ENCODE measurements at places on chromosomes 12 and 14.

DNA sequence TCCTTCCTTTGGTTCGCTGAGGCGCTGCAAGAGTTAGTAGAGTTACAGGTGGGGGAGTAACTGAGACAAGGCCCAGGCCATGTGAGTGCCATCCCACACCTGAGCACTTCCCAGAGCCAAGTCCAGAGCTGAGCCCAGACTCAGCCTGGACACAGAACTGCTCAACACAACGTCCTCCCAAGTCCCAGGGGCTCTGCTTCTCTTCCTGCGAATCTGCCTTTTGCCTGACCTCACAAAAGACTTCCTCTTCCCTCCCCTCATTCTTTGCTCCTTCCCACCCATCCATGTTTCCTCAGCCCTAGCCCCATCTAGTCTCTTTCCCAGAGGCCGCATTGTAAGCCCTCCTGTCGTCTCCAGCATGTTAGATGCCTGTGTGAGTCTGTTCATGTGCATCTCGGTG is 16.6 kb upstream of the MCRS1 start:
- no peak for DNase-seq

- DNase-seq: no peak
Measured at GRCh38 chr12:2016862-2017545, 12.7 kb upstream of the DCP1B start.

DNA sequence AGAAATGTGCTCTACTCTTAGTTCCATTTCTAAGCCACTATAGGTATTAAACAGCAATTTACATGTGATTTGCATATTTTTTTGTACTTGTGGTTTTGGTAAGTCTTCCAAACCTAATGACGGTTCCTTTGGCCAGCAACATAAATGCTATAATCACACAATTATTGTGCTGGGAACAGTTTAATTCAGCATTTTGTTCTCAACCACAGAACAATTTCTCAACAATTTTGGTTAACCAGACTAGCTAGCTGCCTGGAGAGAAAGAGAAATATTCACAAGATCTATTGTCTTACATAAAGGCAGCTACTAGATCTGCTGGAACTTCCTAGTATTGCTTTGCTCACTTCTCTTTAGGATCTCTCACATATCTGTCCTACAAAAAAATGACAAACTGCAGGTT is 265.3 kb downstream of the SOX5 start:
- no peak for DNase-seq

DNA sequence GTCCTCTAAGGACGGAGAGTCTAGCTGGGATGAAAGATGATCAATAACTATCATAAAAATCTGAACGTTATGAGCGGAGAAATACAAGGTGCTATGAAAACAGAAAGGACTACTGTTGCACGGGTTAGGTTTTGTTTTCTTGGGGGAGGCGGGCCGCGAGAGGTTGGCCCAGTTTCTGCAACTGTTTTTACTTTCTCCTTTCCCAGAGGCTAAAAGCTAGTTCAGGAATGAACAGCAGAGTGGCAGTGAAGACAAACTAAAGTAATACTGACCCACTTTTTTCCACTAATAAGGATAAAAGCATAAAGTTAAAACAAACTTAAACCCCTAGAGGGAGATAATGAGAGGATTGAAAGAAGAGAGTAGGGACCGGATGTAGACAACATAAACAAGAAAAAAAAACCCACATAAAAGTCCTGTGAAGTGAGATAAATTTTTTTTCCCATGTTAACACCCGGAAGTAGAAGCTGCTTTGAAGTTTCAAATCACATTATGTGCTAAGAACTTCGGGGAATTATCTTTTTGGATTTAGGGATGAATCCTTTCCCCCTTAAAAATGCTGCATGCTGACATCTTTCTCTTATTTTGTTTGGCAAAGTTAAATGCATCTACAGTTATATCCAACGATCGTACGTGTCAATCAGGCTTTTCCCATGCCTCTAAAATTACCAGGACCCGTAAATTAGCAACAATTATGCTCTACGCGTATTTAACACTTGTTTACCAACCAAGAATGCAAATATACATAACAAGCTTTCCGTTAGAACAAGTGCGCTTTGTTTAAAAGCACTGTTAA is 1.0 kb upstream of the CDK17 start:
- peak; percentile 27 for DNase-seq

DNA sequence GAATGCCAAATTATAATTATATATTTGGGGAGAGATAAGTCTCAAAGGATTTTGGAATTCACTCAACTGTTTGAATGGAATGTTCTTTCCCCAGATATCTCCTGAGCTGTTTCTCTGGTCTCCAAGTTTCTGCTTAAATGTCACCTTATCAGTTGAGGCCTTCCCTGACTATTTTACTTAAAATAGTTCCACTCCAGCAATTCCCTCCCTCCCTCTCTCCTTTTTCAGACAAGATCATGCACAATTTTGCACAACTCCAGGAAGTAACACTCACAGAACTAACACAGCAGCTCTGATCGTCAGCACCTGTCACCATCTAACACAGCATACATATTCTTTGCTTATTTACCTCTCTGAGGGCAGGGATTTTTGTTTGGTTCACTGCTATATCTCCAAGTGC is 12.5 kb downstream of the BTG1 start:
- no peak for DNase-seq

DNA sequence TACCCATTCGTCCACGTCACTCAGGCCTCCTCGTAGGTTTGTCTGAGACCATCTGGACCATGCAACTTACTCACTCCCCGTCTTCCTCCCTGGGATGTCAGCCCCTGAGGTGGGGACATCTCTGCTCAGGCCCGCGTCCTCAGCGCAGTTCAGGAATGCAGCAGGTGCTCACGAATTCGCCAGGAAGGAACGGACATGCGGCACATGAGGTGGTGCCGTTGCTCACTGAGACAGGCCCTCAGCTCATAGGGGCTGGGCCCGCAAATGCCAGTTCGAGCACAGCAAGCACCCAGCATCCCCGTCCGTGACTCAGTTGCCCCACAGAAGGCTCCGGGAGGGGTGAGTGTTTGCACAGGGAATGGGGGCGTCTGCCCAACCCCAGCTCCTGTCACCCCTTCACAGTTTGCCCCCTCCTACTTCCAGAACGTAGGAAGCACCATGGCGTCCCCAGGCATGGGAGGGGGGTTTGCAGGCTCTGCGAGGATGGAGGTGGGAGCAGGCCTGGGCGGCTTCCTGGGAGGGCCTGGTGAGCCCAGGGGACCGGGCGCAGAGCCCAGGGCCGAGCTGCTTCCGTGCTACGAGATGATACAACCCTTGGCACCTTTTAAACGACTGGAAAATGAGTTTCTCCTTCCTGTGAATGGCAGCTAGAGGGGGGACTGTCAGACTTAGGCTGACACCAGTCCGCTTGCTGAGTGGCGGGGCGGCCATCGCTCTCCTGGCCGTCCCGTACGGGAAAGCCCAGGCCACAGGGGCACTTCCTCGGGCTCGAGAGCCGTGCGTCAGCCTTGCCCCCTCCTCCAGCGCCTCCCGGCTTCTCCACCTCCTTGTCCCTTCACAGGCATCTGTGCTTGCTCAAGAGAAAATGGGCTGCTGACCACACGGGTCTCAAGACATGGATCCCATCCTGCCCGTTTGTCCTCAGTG is 6.9 kb downstream of the GALNT9 start:
- DNase-seq: no peak

GRCh38 chr12:122965321-122965751 is 927 bp downstream of the ABCB9 start:
- DNase-seq: no peak

- DNase-seq: no peak
Measured at GRCh38 chr12:6627616-6628015, 8.1 kb downstream of the LPAR5 start.

GRCh38 chr12:52256584-52256935 is 17.9 kb upstream of the KRT86 start:
- no peak for DNase-seq

- DNase-seq: no peak
Measured at GRCh38 chr14:68771631-68772030, 21.2 kb downstream of the ZFP36L1 start.

GRCh38 chr12:82555699-82556098 is 131.0 kb upstream of the TMTC2 start:
- DNase-seq: no peak

- no peak for DNase-seq
Measured at GRCh38 chr12:89701606-89702206, 6.9 kb downstream of the ATP2B1 start.

GRCh38 chr14:35202195-35202594 is 79.8 kb downstream of the PRORP start:
- no peak for DNase-seq

DNA sequence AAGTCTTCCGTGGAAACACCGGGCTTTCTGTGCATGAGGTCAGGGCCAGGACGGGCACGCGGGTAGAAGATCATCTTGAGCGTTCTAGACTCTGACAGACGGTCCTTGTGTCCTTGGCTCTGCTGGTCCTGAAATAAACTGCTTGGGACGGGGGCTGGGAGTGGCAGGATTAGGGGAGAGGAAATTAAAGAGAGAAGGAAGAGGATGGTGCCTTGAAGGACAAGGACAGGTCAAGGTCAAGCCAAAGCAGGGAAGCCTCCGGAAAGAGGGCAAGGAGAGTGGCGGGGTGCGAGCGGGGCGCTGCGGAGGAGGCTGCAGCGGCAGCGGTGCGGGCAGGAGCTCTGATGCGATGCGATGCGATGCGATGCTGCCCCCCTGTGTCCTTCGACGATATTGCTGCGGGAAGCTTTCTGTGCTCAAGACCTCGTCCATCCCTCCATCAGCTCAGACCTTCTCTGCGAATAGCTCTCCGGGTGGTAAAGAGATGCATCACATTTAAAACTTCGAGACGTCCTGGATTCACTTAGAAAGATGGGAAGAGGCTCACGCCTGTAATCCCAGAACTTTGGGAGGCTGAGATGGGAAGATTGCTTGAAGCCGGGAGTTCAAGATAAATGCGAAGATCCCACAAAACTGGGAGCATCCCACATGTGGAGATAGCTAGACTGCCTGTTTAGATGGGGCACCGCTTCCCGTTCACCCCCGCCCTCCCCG is 110.1 kb upstream of the TMEM132D start:
- DNase-seq: peak; percentile 6

- no peak for DNase-seq
Measured at GRCh38 chr12:131232036-131232435, 278.3 kb downstream of the ADGRD1 start.

DNA sequence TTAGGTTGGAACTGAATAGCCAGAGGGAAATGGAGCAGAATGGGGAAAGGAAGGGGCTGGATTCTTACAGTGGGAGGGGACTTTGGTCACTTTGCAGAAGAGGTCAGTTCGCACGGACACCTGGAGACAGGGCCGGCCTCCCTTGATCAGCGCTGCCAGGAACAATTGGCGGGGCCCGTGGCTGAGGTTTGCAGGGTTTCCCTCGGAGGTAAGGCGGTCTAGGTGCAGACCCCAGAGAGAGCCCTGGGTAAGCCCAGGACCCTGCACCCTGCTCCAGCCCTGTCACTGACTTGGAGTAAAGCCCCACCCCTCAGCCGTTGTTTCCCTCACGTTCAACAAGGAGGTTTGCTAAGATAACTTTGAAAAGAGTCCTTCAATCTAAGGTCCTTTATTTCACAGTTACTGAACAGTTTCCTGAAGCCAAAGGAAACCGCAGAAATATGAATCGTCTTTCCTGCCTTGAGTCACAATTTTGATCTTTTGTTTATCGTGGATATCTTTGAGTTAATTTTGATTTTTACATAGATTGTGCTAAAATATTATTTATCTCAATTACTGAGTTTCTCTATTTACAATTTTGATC is 231.4 kb upstream of the RTL1 start:
- no peak for DNase-seq

GRCh38 chr14:104115131-104115600 is 23.2 kb upstream of the KIF26A start:
- DNase-seq: no peak

DNA sequence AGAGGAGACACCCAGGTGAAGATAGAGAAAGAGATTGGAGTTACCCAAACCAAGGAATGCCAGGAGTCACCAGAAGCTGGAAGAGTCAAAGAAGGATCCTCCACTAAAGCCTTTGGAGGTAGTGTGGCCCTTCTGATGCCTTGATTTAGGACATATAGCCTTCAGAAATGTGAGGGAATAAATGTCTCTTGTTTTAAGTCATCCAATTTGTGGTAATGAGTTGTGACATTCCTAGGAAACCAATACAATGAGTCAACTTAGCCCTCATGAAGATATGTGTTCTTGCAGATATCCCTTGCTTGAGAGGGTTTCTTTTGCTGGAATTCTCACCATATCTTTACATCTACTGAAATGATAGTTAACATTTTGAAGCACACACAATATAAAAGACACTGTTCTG is 58.8 kb downstream of the CCER1 start:
- DNase-seq: no peak

All from effector memory CD8-positive, alpha-beta T cell (primary cell).